HepG2 (cell line): ENCODE measurements at places on chromosomes 7 and 10.

- no peaks in the 10 kb centered on the region for H3K27me3 ChIP-seq
- no peak for DNase-seq
- H3K27ac ChIP-seq = no peak overlapping the region
- no peak overlapping the region for H3K4me3 ChIP-seq
- H3K36me3 ChIP-seq = no peaks in the 10 kb centered on the region
- H3K4me1 ChIP-seq = peaks cover under 1% of the 10 kb centered on the region; the same call in 1 of the 2 replicates
Measured at GRCh38 chr10:84348447-84348846, 20.1 kb downstream of the CCSER2 start.

GRCh38 chr7:43648473-43649406 lies 65.8 kb downstream of the STK17A start:
- H3K27me3 ChIP-seq = no peaks in the 10 kb centered on the region
- DNase-seq = no peak
- peak overlapping the region; percentile 43 for H3K27ac ChIP-seq
- H3K36me3 ChIP-seq = peaks cover 18% of the 10 kb centered on the region
- no peak overlapping the region for H3K4me3 ChIP-seq
- peaks cover 56% of the 10 kb centered on the region for H3K4me1 ChIP-seq

DNA sequence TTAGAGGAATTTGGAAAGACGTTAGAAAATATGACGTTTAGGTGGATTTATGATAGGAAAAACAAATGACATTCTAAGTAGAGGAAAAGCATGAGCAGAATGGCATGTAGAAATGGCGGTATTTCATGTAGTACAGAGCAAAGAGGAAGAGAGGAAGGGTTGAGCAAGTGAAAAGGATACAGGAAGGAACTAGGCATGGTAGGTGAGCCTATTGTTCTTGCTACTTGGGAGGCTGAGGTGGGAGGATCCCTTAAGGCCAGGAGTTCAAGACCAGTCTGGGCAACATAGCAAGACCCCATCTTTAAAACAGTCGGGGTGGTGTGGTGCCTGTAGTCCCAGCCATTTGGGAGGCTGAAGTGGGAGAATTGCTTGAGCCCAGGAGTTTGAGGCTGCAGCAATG lies 1.2 kb downstream of the GTPBP10 start:
- no peak for DNase-seq
- no peaks in the 10 kb centered on the region; the same call in 2 of the 3 replicates for H3K27me3 ChIP-seq
- H3K4me1 ChIP-seq = peaks cover 33% of the 10 kb centered on the region
- no peaks in the 10 kb centered on the region for H3K36me3 ChIP-seq
- H3K27ac ChIP-seq = peak overlapping the region; percentile 97
- peak overlapping the region; percentile 82 for H3K4me3 ChIP-seq

DNA sequence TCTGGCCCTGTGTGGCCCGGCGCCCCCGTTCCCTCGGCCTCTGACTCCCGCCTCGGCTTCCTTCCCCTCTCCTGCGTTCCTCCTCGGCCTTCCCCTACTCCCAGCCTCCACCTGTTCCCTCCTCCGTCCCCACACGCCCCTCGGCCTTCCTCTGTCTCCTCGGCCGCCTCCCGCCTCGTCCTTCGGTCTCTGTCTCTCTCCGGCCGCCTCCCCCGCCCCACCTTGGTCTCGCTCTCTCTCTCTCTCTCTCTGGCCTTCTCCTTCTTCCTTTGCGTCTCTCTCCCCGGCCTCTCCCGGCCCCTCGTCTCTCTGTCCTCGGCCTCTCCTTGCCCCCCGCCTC lies 588 bp downstream of the GET4 start:
- peaks cover 41% of the 10 kb centered on the region for H3K4me1 ChIP-seq
- DNase-seq = no peak
- peaks cover 6% of the 10 kb centered on the region for H3K36me3 ChIP-seq
- no peaks in the 10 kb centered on the region for H3K27me3 ChIP-seq
- H3K27ac ChIP-seq = peak overlapping the region; percentile 83

- DNase-seq = no peak
- no peak overlapping the region for H3K4me3 ChIP-seq
- no peaks in the 10 kb centered on the region for H3K27me3 ChIP-seq
Measured at GRCh38 chr7:97012365-97013133, 7.2 kb downstream of the DLX6 start.

DNA sequence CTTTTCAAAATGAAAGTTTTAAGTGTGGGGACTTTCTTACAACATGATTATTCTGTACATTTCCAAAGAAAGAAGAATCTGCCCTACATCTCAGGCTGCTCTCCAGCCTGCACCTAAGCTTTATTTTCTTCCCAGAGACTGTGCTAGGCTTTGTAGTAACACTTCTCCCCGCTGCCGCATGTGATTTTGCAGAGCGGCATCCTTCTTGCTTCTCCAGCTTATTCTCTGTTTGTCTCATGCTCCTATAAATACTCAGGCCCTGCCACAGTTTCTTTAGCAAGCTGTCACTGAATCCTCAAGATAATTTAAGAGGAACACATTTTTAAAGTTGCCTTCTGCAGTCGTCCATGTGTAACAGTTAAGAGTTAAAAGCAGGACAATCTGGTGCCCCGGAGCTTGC lies 53.5 kb downstream of the INSYN2A start:
- no peak for DNase-seq
- H3K27me3 ChIP-seq = no peaks in the 10 kb centered on the region
- H3K36me3 ChIP-seq = peaks cover 3% of the 10 kb centered on the region; the same call in 1 of the 2 replicates

DNA sequence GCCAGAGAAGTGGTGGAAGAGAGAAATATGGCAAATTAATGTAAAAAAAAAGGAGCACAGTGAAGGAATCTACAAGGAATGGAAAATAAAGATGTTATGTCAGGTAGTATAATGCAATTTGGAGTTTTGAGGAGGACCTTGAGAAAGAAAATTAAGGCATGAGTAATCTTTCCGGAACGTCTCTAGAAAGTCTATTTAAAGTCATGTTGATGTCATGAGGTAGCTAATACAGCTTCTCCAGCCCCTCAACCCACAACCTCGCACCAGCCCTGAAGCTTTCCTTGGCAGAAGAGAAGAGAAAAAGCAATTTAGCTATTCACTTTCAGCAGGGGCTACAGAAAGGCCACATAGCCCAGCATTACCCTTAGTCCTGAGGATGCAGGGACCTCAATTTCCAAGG lies 22.5 kb downstream of the TRDMT1 start:
- H3K27ac ChIP-seq = no peak overlapping the region
- no peaks in the 10 kb centered on the region for H3K36me3 ChIP-seq
- no peak for DNase-seq
- H3K4me3 ChIP-seq = no peak overlapping the region
- no peaks in the 10 kb centered on the region for H3K4me1 ChIP-seq

GRCh38 chr10:63692220-63692896 lies 171.2 kb downstream of the REEP3 start:
- no peak overlapping the region for H3K4me3 ChIP-seq
- no peak for DNase-seq
- H3K36me3 ChIP-seq = no peaks in the 10 kb centered on the region
- H3K27me3 ChIP-seq = no peaks in the 10 kb centered on the region
- no peaks in the 10 kb centered on the region for H3K4me1 ChIP-seq

GRCh38 chr7:9603291-9603690 lies 1169.9 kb downstream of the NXPH1 start:
- no peaks in the 10 kb centered on the region for H3K27me3 ChIP-seq
- no peak overlapping the region for H3K27ac ChIP-seq
- no peak for DNase-seq
- H3K4me3 ChIP-seq = no peak overlapping the region
- H3K36me3 ChIP-seq = no peaks in the 10 kb centered on the region
- H3K4me1 ChIP-seq = no peaks in the 10 kb centered on the region

- peaks cover 51% of the 10 kb centered on the region for H3K4me1 ChIP-seq
- no peak for DNase-seq
- no peak overlapping the region for H3K4me3 ChIP-seq
- H3K27me3 ChIP-seq = no peaks in the 10 kb centered on the region
Measured at GRCh38 chr7:138122162-138122561, 45.9 kb downstream of the AKR1D1 start.

GRCh38 chr10:6977398-6978186 lies 397.5 kb upstream of the PRKCQ start:
- H3K27ac ChIP-seq = no peak overlapping the region
- H3K4me3 ChIP-seq = no peak overlapping the region
- DNase-seq = no peak
- H3K4me1 ChIP-seq = no peaks in the 10 kb centered on the region; the same call in 1 of the 2 replicates
- H3K27me3 ChIP-seq = peaks cover 15% of the 10 kb centered on the region; the same call in 2 of the 3 replicates

GRCh38 chr7:93298671-93299070 lies 66.5 kb downstream of the VPS50 start:
- no peak overlapping the region for H3K4me3 ChIP-seq
- no peaks in the 10 kb centered on the region for H3K36me3 ChIP-seq
- no peaks in the 10 kb centered on the region for H3K4me1 ChIP-seq

- no peak overlapping the region for H3K4me3 ChIP-seq
- H3K36me3 ChIP-seq = peaks cover 3% of the 10 kb centered on the region
- DNase-seq = no peak
- no peaks in the 10 kb centered on the region for H3K27me3 ChIP-seq
Measured at GRCh38 chr7:127759945-127760421, 108.0 kb downstream of the SND1 start.

- DNase-seq = no peak
- H3K27ac ChIP-seq = no peak overlapping the region
- no peak overlapping the region for H3K4me3 ChIP-seq
Measured at GRCh38 chr7:103094102-103094501, 19.2 kb downstream of the ARMC10 start.

GRCh38 chr10:78464856-78465267 lies 431.2 kb downstream of the RPS24 start:
- no peak overlapping the region for H3K4me3 ChIP-seq
- H3K27me3 ChIP-seq = no peaks in the 10 kb centered on the region
- H3K4me1 ChIP-seq = peaks cover 43% of the 10 kb centered on the region
- H3K36me3 ChIP-seq = no peaks in the 10 kb centered on the region
- no peak overlapping the region for H3K27ac ChIP-seq

DNA sequence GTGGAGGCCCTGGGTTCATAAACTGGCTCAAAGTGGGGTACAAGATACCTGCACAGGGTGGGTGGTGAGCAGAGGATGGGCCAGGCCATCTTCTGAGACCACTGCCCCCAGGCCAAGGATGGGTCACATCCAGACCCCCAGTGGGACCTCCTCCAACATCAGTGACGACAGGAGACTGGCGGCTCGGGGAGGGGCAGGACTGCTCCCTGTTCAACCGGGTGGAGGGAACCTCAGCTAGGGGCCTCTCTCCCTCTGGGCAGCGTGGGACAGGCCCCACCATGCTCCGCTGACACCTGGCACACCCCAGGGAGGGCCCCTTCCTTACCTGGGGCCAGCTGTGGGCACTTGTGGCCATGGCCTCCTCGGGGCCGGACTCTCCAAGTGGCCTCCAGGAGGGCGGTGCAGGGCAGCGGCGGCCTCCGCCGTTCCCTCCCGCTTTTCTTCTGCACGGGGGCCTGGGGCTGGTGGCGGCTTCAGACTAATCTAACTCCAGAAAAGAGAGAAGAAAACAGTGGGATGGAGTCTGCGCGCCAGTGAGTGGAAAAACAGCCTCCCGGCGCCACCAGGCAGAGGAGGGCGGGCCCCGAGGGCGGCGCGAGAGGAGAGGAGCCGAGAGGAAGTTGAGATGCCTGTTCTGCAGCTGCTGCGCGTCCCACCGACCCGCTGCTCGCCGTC lies at the start of gene CALHM2:
TSS of gene CALHM2 (minus strand) at position 540 of the 675 bp plus-strand sequence. CDS start 2,429 bp downstream, outside the sequence.
- H3K27ac ChIP-seq = no peak within 1 kb of the TSS
- peak; percentile 13 for DNase-seq
- peaks cover 2% of the 10 kb centered on the region for H3K27me3 ChIP-seq
- no peaks in the 10 kb centered on the region; the same call in 2 of the 3 replicates for H3K36me3 ChIP-seq

DNA sequence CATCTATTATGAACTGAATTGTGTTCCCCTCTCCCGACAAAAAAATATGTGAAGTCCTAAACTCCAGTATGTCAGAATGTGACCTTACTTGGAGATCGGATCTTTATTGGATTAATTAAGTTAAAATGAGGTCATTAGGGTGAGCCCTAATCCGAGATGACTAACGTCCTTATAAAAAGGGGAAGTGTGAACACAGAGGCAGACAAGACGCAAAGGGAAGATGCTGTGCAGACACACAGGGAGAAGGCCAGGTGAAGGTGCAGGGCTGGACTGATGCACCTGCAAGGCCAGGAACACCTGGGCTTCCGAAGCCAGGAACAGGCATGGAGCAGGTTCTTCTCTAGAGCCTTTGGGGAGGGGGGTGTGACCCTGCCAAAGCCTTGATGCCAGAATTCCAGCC lies 187.8 kb downstream of the PARD3 start:
- no peaks in the 10 kb centered on the region for H3K36me3 ChIP-seq
- H3K27ac ChIP-seq = no peak overlapping the region
- H3K4me1 ChIP-seq = peaks cover 40% of the 10 kb centered on the region

- no peaks in the 10 kb centered on the region for H3K36me3 ChIP-seq
- no peaks in the 10 kb centered on the region for H3K4me1 ChIP-seq
- DNase-seq = no peak
- no peaks in the 10 kb centered on the region for H3K27me3 ChIP-seq
- H3K27ac ChIP-seq = no peak overlapping the region
Measured at GRCh38 chr7:90613088-90613498, 17.0 kb downstream of the CDK14 start.

DNA sequence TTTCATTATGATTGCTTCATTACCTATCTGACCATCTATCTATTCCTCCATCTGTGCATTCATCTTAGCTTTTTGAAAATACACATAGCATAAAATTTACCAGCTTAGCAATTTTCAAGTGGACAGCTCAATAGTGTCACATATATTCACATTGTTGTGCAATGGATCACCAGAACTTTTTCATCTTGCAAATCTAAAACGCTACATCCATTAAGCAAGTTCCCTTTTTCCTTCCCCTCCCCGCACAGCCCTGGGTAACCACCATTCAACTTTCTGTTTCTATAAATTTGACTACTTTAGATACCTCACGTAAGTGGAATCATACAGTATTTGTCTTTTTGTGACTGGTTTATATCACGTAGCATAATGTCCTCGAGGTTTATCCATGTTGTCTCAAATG lies 78.0 kb upstream of the ADRB1 start:
- peaks cover 16% of the 10 kb centered on the region for H3K4me1 ChIP-seq
- no peak overlapping the region for H3K27ac ChIP-seq
- no peaks in the 10 kb centered on the region for H3K36me3 ChIP-seq
- no peaks in the 10 kb centered on the region for H3K27me3 ChIP-seq
- no peak overlapping the region for H3K4me3 ChIP-seq

DNA sequence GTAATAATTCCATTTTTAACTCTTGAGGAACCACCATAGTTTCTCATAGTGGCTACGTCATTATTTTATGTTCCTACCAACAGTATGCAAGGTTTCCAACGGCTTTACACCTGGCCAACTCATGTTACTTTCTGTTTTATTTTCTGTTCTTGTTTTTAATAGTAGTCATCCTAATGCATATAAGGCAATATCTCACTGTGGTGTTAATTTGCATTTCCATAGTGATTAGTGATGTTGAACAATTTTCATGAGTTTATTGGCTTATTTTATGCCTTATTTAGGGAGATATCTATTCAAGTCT lies 465.5 kb upstream of the KLF6 start:
- no peak overlapping the region for H3K27ac ChIP-seq
- no peak overlapping the region for H3K4me3 ChIP-seq
- peaks cover 7% of the 10 kb centered on the region; the same call in 2 of the 3 replicates for H3K27me3 ChIP-seq
- H3K4me1 ChIP-seq = no peaks in the 10 kb centered on the region
- DNase-seq = no peak
- H3K36me3 ChIP-seq = no peaks in the 10 kb centered on the region

GRCh38 chr7:17638727-17639126 lies 301.6 kb downstream of the SNX13 start:
- H3K4me1 ChIP-seq = peaks cover 7% of the 10 kb centered on the region; the same call in 1 of the 2 replicates
- DNase-seq = no peak
- no peak overlapping the region for H3K27ac ChIP-seq
- H3K36me3 ChIP-seq = no peaks in the 10 kb centered on the region

GRCh38 chr10:4283846-4284610 lies 499.0 kb upstream of the KLF6 start:
- no peaks in the 10 kb centered on the region for H3K27me3 ChIP-seq
- H3K27ac ChIP-seq = no peak overlapping the region
- H3K36me3 ChIP-seq = no peaks in the 10 kb centered on the region
- DNase-seq = no peak

- peaks cover 74% of the 10 kb centered on the region for H3K27me3 ChIP-seq
- H3K36me3 ChIP-seq = no peaks in the 10 kb centered on the region
- DNase-seq = no peak
- no peaks in the 10 kb centered on the region for H3K4me1 ChIP-seq
- no peak overlapping the region for H3K4me3 ChIP-seq
Measured at GRCh38 chr7:143363016-143363937, 764 bp upstream of the FAM131B start.
